Peyer's patch (tissue), 4 donors: ENCODE measurements at places on chromosomes 12 and 14. TPM values are rescaled to one million over a fixed set of nuclear protein-coding genes. Genes with fewer than 3 reads are reported as not detected.

The SERPINA10 gene
- not detected for total RNA-seq

The SLC2A3 gene
- total RNA-seq, result 1.9 TPM

The FLVCR2 gene
- total RNA-seq, result 14.9 TPM

The GRIP1 gene
- 5.2 TPM for total RNA-seq

The RPS6KA5 gene
- 10.3 TPM for total RNA-seq

The ATG2B gene
- 45.4 TPM for total RNA-seq

The GZMB gene
- total RNA-seq, result not detected

The LHX5 gene
- total RNA-seq, result not detected

The TC2N gene
- total RNA-seq, result 35.2 TPM

The PRIMA1 gene
- total RNA-seq, result 1.9 TPM

The CLEC1B gene
- total RNA-seq, result not detected

The TTC8 gene
- 22.3 TPM for total RNA-seq

DNA sequence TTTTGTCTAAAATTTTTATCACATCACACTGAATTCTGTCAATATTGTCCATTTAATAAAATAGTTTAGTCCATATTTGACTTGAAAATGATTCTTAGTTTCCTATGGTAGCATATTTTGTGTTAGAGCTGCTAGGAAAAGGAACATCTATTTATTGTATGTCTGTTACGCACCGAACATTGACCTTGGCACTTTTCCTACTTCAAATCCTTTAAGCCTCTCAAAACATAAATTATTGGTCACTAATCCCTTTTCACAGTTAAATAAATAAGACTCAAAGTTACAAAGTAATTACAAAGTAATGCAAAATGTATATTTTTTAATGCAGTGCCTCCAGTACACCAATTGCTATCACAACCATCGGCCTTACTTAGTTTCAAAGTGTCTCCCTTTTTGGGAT lies 28.5 kb downstream of the DCN start:
- DNase-seq, result no peak

DNA sequence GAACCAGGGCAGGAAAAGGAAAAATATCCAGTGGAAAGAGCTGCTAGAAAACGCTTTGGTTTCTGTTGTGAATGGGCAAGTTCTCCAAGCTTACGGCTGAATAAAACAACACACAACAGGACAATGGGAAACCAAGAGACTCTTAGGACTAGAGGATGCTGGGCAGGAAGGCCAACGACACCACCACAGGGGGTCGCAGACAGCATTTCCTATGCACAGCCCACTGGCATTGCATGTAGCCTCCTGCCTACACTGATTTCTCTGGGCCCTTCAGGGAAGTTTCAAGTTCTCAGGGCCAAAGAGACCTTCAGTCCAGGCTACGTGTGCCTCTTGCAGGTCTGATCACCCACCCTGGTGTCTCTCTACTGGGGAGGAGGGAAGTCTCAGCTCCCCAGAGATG lies 108.0 kb downstream of the RIMBP2 start:
- no peak for DNase-seq

DNA sequence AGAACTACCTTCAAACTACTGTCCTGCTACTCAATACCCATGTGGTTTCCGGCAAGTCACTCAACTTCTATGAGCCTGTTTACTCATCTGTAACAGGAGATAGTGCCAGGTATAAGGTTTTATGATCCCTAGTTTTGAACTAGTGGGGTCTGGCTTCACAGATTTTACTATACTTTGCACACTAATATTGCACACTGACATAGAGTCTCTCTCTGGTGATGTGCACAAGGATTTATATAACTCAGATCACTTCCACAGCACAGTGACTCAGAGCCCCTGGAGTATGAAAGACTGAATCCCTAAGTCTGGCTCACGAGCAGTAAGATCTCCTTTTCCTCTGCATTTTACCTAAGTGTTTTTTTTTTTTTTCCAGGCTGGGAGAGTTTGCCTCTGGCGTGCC lies 69.7 kb upstream of the SLC38A2 start:
- DNase-seq, result no peak

- DNase-seq, result no peak
Observed at GRCh38 chr12:62882696-62883095, 52.3 kb downstream of the PPM1H start.

DNA sequence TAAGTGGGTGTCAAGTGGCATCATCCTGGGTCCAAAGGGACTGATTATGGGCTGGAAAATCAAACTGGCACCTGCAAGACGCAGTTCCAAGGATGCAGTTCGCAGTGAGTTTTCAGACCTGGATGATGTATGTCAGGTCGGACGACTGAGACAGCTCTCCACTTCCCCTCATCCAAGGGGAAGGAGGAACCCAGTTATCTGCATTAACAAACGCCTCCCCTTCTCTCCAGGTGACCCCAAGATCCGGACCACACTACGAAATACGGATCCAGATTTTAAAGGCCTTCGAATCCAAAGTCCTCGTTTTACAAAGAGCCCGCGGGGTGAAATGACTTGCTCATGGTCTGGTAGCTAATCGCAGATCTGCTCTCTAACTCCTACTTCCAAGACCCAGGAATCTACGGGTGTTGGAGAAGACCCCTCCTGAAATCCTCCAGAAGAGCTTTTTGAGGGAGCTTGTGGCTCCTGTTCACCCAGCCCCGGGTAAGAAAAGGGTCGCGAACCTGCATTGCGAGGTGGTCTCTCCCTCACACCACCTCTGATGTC lies 460 bp upstream of the SYNE2 start:
- no peak for DNase-seq

DNA sequence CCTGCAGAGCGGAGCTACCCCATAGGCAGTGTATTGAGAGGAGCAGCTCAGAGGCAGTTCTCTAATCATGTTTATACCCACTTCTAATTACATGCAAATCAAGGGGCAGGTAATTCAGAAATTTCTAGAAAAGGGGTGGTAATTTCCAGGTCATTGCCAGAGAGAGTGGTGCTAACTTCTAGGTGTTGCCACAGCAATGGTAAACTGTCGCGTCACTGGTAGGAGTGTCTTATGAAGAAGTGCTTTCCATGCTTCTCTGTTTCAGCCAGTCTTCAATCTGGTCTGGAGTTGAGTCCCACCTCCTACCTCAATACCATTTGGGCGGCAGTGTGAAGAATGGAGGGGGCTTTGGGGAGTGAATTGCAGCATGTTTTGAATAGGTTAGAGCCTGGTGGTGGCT lies 8.5 kb upstream of the AMN1 start:
- no peak for DNase-seq

GRCh38 chr14:33948145-33948868 lies 2.6 kb downstream of the EGLN3 start:
- no peak for DNase-seq

DNA sequence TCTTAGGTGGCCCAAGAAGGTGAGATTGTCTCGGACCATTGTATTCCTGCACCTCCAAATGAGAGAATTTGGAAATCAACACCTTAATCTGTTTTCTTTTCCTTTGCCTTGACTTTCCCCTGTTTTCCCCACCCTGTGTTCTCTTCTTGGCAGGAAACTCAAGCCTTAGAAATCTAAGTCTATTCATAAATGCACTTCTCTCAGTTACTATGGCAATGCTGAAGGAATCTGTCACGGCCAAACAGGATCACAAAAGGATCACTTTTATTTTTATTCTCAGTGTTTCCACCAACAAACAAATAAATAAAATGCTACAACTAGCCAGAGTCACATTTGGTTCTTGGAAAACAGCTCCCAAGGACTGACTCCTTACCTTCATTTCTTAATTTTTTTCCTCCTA lies 270.5 kb downstream of the BCAT1 start:
- DNase-seq, result no peak

DNA sequence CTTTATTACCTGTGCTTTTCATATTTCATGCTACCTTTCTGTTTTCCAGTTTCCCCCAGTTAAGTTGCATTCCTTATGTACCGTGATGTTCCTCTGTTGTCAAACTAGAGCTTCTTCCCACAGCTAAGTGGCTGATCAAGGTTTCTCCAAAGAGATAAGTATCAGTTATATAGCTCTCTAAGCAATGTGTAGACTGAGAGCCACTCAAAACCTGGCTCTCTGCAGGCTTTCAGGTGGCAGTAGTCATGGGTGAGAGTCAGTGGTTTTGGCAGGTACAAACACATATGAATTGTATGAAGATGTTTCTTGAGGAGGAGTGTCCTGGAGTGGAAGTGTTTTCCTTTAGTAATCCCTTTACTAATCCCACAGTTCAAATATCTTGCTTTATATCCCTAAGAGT lies 28.4 kb downstream of the TXNRD1 start:
- no peak for DNase-seq

- DNase-seq, result no peak
Observed at GRCh38 chr12:124784871-124785572, 78.6 kb downstream of the SCARB1 start.

DNA sequence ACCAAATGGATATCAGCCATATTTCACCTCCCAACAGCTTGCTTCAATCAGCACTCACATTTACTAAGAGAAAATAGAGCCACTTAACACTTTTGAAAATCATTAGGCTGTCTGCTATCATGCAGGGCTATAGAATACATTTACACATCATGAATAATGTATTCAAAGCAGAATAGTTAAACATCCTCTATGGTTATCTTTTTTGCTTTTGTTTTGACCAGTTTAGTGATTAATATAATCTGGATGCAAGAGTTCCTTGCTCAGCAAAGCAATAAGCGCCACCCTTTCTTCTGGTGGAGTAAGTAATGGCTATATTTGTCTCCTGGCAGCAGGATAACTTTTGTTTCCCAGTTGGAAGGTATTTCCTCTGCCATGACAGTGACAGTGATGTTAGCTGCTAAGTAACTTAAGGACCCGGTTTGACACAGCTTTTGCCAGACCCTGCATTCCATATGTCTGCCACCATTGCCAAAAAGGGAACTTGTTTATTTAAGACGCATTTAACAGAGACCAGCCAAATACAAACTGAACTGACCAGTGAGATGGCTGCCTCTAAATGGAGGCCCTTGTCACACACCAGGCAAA lies 70.3 kb upstream of the NR2C1 start:
- no peak for DNase-seq

DNA sequence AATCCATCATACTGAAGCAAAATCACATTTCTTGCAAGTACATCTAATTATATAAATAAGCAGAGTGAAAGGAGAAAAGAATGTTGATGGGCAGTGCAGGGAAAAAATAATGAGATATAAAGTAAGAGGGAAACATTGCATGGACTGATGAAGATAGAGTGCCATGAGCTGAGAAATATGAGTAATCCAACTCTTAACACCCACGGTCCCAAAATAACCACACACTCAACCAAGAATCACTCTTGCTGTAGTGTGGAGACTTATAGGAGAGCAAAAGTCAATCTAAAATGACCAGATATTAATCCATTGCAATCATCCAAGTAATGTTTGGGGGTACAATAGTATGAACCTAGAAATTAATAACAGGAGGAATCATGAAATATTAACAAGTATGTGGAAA lies 40.2 kb downstream of the MYF5 start:
- no peak for DNase-seq

- no peak for DNase-seq
Observed at GRCh38 chr12:105234197-105234596, 1.8 kb downstream of the APPL2 start.

- peak; percentile 34 for DNase-seq
Observed at GRCh38 chr14:101463566-101464171, 97.6 kb upstream of the DIO3 start.

GRCh38 chr12:124478985-124479645 lies 88.3 kb downstream of the NCOR2 start:
- DNase-seq, result no peak

DNA sequence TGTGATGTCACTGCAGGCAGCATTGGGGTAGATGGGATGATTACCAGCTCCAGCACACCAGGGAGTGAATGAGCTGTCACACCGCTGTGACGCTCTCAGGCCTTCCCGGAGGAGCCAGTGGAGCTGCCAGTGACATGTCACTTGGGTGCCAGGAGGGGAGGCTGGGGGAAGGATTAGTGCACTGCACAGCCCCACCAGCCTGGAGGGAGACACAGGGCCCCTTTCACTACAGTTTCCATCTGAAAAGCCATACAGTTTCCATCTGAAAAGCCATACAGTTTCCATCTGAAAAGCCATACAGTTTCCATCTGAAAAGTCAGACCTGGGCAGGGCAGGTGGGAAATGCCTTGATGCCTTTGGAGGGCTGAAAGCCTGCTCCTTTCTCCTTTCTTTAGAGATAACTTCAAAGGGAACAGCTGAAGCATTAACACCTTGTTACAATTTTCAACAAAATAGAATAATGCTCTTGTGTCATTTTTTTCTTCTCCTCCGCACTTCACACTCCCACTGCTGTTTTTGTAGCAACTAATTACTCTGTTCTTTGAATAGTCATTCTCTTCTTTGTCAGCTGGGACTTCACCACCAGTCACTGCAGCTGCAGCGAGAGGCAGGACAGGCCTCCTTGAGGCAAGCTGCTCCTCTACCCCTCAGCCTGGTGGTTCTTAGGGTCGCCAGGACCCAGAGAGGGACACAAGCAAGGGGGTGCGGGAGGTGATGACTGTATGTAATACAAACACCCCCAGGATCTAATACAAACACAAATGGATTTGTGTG lies 256.9 kb upstream of the RGS6 start:
- DNase-seq, result no peak

DNA sequence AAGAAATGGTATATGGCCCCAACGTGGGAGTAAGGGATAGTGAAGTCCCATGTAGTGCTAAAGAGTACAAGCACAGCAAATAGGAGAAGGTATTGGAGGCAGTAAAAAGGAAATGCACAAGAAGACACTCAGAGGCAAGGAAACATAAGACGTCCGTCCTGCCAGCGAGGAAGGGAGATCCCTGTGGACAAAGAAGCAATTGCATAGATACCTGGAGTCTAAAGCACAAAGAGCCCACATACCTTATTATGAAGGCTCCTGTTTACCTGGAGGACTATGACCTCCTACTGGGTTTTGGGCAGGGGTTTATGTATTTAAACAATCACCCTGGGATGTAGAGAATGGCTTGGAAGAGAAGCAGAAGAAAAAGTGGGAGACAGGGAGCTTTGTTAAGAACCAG lies 341.2 kb upstream of the DCN start:
- no peak for DNase-seq

DNA sequence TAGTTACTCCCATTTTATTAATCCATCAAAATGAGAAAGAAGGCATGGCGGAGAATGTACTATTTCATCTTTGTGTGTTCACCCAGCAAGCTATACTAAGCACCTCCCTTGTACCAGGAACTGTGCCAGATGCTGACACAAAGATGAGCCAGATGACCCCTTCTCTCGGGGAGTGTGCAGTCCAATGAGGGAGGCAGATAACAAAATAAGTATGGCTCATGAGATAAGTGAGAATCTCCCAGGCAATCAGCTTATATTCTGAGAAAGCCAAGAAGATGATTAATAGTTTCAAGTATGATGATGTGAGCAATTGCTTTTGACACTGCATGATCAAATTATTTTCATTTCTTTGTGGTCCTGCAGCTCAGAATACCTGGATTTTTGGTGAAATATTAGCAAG lies 1.3 kb upstream of the TMEM233 start:
- DNase-seq, result no peak

- no peak for DNase-seq
Observed at GRCh38 chr14:33061667-33062325, 123.1 kb downstream of the NPAS3 start.

DNA sequence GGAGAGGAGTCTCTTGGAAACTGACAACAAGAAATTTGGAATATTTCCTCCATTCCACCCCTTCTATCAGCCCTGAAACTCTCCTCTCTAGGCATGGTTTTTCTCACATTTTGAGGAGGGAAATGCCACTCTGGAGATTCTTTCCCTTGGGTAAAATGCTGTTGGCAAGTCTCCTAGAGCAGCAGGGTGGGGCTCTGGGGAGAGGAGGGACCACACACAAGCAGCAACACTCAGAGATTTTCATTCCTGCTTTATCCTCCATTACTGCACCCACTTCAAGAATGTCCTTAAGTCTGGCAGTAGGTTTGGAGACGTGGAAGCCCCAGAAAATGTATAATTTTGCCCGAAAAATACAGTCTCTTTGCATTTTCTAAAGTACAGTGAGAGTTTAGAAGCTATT lies 130.8 kb upstream of the FLRT2 start:
- DNase-seq, result no peak

GRCh38 chr12:5260591-5261086 lies 171.3 kb upstream of the NTF3 start:
- no peak for DNase-seq
